Activated T-cell treated with anti-CD3 and anti-CD28 coated beads, Interleukin-2, amount 50 U/mL, for 48 hours (primary cell): ENCODE measurements at places on chromosomes 6 and 20.

DNA sequence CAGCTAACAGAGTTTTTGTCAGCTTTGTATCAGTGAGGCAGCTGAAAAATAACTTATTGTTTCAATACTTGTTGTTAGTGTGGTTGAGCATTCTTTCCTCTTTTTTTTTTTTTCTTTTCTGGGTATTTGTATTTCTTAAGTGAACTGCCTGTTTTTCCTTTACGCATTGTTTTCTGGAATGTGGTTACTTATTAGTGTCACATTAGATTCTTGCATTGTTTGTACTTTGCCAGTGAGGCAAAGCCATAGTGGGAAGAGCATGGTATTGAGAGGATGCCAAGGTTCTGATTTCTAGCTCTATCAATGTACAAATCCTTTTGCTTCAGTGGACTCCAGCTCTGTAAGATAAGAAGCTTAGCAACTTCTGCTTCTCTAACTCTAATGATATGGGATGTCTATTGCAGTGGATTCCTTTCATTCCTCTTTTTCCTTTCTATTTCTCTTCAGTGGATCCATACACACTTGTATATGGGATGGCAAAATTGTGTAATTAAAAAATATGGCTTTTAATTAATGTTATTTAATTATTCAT lies 3.9 kb downstream of the CDKAL1 start:
- no peak for DNase-seq

GRCh38 chr6:151705993-151706733 lies 101.3 kb upstream of the ESR1 start:
- no peak for DNase-seq

GRCh38 chr20:50930976-50931305 lies 296 bp downstream of the ADNP start:
- no peak for DNase-seq

DNA sequence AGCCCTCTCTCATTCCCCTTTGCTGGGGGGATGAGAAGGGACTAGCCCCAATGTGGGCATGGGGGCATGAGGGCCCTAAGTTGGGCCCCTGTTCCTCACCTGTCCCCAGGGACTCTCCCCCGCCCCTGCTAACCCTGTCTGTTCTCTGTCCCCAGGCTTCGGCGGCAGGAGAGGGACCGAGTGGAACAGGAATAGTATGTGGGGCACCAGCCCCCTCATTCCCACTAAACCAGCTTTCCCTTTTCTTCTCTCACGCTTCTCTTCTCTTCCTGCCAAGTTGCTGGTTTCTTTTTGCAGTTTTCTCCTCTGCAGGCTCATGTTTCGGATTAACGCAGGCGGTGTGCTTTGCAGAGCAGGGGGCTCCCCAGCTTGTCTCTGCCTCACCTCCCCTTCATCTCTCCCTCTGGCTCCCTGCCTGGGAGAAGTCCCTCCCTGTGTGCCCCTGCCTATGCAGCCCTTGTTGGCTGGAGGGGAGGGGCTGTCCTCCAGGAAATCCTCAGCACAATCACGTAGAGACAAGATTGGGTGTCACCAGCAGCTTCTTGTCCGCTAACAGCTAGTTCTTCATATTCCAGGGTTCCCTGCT lies 7.9 kb downstream of the TMEM63B start:
- DNase-seq, result no peak

DNA sequence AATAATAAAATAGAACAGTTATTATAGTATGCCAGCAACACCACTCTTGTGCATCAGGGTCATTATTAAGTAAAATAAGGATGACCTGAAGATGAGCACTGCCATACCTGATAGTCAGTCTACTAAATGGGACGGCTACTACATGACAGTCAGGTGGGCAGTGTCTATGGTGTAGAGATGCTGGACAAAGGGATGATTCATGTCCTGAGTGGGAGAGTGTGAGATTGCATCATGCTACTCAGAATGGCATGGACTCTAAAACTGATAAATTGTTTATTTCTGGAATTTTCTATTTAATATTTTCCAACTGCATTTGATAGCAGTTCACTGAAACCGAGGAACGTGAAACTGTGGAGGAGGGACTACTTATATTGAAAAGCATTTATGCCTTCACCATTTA lies 38.8 kb downstream of the SNX9 start:
- DNase-seq, result no peak

DNA sequence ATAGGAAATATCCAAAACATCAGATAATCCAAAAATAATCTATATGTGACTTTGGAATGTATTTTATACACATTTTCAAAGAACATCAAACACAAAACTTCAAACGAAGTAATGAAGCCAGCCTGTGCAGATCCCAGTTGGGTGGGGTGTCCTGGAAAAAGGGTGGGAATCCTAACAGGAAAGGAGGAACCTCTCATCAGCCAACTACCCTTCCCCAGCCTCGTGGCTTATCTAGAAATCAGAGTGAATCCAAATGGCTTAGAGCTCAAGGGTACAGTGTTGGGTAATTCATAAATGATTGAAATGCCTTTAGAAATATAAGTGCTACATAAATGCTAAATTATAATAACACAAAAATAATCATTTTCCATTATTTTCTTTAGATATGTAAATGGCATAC lies 115.1 kb upstream of the SOX4 start:
- DNase-seq, result no peak

- no peak for DNase-seq
These were observed 840 bp downstream of the PPP1R3D start for GRCh38 chr20:59939052-59939878.
